ENCODE measurements at places on chromosomes 11 and 22.

GRCh38 chr11:60193687-60194433, 11.0 kb upstream of the MS4A6A start:
- DNase-seq: peak; percentile 48

DNA sequence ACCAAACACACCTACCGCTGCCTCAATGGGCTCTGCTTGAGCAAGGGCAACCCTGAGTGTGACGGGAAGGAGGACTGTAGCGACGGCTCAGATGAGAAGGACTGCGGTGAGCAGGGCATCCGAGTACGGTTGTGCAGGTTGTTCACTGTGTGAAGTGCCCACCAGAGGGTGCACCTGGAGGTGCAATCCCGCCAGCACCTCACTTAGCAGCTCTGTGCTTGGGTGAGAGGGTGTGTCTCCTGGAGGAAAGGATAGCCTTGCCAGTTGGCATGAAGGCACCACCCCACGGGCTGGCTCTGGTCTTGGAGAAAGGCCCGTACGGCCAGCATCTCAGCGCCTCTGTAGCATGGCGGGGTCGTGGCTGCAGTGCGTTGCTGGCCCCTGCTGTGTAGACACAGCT, 39.4 kb downstream of the ST14 start:
- no peak for DNase-seq

DNA sequence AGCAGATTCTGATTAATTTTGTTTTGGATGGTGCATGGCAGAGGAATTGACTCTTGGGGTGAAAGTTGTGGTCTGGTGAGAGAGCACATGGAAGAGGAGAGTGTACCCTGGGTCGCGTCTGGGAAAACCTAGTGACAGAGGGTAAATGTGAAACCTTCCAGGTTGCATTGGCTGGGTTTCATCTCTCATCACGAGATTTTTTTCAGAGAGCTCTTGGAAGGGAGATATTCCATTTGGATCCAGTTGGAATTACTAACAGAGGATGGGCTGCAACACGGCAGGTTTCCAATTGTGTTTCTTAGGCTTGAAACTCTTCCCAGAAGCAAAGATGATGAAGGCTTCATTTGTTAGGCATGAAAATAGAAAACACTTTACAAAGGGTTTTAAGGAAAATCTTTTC, 109.7 kb upstream of the MTMR2 start:
- DNase-seq: no peak

DNA sequence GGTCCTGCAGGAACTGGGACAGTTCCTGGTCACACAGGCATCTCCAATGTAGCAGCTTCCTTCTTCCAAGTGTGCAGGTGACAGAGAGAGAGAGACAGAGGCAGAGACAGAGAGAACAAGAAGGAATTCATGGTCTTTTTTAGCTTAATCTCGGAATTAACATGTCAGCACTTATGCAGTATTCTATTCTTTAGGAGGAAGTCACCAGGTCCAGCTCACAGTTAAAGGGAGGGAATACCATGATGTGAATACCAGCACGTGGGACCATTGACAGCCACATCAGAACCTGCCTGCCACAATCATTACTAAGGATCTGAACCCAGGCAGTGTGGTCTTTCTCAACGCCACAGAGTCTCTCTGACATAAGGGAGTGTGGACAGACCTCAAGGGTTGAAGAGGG, 341.6 kb downstream of the MN1 start:
- DNase-seq: no peak

DNA sequence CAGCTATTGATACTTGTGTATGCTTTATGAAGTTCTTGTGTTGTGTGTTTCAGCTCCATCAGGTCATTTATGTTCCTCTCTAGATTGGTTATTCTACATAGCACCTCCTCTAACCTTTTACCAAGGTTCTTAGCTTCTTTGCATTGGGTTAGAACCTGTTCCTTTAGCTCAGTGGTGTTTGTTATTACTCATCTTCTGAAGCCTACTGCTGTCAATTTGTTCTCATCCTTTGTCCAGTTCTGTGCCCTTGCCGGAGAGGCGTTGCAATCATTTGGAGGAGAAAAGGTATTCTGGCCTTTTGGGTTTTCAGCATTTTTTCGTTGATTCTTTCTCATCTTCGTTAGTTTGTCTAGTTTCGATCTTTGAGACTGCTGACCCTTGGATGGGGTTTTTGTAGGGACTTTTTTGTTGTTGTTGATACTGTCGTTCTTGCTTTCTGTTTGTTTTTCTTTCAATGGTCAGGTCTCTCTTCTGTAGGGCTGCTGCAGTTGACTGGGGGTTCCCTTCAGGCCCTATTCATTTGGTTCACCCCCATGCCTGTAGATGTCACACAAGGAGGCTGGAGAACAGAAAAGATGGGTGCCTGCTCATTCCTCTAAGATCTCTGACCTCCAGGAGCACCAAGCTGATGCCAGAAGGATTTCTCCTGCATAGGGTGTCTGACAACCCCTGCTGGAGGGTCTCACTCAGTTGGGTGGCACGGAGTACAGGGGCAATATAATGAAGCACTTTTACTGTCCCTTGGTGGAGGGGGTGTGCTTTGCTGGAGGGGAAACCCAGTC, 35.9 kb upstream of the MUC15 start:
- DNase-seq: no peak

DNA sequence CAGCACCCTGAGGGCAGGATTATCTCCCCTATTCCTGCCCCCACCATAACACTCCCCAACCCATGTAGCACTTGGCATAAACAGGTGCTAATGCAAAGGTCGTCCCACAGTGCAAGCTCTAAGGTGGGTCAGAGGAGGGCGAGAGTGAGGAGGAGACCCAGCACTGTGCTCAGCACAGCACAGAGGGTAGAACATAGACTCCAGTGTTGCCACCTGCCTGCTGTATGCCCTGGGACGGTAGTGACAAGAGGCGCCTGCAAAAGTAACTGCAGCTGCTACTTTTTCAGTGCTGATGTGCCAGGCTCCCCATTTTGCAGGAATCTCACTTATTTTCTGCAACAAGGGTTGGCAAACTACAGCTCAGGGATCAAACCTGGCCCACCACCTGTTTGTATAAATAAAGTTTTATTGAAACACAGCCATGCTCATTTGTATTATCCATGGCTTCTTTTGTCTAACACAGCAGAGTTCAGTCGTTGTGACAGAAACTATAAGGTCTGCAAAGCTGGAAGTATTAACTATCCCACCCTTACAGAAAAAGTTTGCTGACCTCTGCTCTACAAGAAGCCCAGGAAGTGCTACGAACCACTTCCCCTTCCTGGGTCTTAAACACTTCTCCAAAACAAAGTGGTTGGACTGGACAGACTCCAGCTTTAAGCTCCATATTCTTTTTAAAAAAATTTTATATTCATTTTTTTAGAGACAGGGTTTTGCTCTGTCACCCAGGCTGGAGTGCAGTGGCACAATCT, 16.9 kb upstream of the CDC42BPG start:
- DNase-seq: no peak

- no peak for DNase-seq
Measured at GRCh38 chr11:1116104-1116503, 41.4 kb downstream of the MUC2 start.

DNA sequence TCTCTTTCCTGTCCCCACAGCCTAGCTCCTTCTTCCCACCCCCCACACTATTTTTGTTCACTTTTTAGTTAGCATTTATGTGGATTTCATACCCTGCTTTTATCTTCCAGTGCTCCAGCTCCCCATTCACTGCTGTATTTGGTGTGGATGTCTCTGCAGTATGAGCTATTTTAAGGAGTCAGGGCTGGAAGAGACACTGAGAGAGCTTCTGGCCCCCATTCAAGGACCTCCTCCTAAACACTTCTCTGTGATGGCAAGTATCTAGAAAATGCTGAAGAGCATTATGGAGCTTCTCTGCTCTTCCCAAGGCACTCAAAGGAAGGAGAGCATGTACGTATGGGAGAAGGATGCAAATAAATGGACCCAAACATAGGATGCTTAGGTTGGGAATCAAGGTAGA, 79.5 kb downstream of the RAB30 start:
- DNase-seq: no peak

- no peak for DNase-seq
Measured at GRCh38 chr11:122758339-122758738, 80.0 kb upstream of the CRTAM start.

DNA sequence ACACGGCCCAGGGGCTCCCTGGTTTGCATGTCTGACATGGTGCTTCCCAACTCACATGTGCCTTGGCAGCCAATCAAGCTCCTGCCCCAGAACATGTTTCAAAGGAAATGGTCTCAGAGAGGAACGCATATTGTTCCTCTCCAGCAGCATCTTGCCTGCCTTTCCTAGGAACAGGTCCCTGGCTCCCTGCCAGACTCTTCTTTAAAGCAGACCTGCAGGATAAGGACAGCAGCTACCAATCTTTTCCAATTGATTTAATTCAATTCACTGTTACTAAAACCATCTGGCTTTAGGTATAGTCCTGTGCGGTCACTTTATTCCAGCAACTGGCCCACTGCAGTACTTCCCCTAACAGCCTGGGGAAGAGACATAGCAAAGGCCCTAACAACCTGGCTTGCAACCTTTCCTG, 79.9 kb downstream of the AMBRA1 start:
- no peak for DNase-seq

DNA sequence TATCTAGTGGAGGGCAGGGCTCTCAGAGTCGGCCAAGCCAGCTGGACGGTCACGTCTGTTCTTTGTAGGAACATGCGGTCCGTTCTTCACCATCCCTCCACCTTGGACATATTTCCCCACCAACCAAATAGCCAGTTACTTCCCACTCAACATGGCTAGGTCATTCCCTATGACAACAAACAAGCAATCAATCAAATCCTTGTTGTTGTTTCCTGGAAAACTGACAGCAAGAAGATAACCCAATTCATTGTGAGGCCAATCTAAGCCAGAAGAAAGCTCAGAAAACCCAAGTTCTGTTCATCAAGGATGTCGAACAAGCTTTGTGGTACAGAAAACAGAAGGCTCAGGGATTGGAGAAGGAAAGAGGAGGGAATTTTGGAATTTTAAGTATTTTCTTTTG, 10.9 kb downstream of the PLAAT5 start:
- no peak for DNase-seq

DNA sequence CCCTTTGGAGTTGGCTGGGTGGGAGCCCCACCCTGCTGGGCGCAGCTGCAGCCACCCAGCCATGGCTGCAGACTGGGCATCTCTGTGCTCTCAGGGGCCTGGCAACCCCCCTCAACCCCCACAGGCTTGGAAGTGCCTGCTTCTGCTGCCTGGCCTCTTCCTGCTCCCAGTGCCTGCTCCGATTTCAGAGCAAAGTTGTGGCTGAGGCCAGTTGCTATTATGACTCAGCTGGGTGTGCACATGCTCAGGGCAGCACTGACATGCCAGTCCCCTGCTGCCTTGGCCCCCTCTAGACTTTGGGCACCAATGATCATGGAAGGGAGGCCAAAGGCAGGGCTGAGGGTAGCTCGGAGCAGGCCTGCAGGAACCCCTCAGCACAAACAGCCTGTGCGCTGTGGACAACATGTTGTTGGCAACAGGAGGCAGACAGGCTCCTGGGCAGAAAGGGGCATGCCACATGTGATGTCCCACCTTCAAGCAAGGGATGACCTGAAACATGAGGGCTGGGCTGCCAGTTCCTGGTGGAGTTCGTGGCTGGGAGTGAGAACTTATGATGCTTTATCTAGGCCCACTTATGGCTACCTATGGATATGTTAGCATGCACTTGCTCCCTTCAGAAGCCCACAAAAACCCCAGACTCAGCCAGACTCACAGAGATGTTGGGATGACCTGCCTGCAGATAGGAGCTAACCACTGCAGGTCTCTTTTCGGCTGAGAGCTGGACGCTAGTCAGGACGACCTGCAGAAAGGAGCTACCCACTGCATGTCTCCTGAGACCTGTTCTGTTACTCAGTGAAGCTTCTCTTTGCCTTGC, 96.4 kb upstream of the AMOTL1 start:
- no peak for DNase-seq

DNA sequence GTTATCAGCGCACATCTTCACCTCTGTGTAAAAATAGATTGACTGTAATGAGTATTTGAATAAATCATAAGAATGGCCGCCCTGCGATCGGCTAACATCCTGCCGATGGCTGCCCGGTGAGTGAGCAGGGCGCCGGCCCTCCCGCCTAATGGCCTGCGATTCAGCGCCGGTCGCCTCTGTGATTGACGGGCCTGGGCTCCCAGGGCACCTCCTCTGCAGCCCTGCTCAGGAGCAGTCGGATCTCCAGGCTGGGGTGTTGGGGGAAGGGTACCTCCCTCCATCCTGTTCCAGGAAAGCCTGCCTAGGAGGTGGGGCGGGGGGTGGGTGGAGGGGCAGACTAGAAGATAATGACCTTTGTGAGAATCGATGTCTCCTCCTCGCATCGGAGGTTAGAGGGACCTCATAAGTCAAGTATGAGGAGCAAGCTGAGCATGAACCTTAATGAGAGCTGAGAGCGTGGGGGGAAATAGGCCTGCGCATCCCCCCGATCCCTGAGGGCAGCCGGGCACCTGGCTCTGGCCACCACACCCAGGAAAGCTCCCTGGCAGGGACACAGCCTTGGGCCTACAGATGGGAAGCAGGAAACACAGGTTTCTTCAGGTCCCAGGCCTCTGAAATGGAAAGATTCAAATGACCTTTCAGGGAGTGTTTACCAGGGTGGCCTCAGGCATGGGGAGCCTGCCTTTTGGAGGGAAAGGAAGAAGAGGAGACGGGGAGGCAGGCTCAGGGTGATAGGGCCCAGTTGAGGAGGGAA, 71.7 kb downstream of the PKNOX2 start:
- no peak for DNase-seq

DNA sequence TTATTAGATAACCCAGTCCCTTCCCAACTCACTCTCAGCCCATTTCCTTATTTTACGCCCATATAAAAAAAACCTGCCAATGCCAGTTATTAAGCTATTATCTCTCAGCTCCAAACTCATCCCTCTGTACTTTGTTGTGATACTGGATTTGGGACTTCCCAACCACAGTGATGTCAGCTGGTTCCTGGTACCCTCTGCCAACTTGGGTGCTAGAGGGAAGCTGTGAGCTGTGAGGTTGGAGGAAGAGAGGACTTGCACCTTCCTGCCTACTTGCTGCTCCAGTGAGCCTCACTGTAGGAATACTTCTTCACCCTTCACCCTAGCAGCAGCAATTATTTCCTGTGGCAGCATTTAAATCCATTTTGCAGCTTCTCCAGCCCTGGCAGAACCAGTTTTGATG, 19.2 kb upstream of the CSF2RB start:
- no peak for DNase-seq

GRCh38 chr11:111334532-111335502, 36.5 kb downstream of the POU2AF3 start:
- DNase-seq: no peak

DNA sequence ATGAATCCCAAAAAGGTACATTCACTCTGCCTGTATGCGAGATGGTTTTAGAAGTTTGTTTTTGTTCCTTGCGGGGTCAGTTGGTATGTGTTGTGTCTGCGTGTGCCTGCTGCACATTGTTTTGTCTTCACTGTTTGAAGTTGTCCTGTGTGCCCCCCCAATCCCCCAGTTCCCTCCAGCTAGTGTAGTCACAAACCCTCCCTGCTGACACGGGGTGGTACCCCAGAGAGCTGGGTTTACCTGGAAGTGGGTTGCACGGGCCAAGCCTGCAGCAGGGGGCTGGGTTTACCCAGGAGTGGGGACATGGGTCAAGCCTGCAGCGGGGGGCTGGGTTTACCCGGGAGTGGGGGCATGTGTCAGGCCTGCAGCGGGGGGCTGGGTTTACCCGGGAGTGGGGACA, 22.2 kb downstream of the CTTN start:
- no peak for DNase-seq

Measured in stimulated activated CD8-positive, alpha-beta memory T cell treated with anti-CD3 and anti-CD28 coated beads, Interleukin-4, amount 100 ng/mL, for 24 hours (primary cell).